Omental fat pad (tissue), 4 donors: ENCODE measurements at places on chromosomes 2 and 18.

DNA sequence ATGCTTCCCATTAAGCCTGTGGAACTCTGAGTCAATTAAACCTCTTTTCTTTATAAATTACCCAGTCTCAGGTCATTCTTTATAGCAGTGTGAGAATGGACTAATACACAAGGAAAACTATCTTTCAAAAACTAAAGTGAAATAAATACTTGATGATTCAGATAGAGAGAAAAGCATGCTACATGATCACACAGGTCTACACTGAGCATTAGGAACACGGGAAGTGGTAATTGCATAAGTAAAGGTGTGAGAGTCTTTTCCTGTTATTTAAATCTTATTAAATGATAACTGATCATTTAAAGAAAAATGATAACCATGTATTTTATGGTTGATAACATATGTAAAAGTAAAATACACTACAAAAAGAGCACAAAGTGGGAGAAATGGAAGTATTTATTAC is 812.0 kb upstream of the RAB6C start:
- DNase-seq: no peak

GRCh38 chr2:111159641-111160040 is 38.9 kb downstream of the BCL2L11 start:
- no peak for DNase-seq

DNA sequence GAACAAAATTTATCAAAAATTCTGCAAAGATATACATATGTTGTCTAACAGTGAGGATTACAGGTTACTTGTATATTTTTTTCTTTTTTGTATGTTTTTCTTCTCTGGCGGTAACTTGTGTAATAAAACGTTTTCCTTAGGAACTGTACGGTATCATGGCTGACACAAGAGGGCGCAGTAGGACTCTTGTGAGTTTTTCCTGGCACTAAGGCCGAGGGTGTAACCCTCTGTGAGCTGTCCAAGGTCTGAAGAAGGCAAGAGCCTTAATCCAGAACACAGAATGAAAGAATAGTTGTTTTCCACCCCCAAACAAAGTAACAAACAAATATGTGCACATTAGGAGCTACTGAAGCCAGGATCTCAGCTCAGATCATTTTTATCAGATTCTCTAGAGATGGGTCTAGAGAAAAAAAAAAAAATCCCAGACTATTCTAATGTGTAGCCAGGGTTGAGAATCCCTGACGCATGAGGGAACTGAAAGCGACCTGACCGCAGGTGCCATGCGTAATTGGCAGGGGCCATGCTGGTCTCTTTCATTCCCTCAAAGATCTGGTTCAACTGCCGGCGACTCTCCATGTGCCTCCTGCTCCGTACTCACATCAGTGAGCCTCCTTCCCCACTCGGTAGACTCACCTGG is 27.0 kb downstream of the TMEM200C start:
- no peak for DNase-seq

DNA sequence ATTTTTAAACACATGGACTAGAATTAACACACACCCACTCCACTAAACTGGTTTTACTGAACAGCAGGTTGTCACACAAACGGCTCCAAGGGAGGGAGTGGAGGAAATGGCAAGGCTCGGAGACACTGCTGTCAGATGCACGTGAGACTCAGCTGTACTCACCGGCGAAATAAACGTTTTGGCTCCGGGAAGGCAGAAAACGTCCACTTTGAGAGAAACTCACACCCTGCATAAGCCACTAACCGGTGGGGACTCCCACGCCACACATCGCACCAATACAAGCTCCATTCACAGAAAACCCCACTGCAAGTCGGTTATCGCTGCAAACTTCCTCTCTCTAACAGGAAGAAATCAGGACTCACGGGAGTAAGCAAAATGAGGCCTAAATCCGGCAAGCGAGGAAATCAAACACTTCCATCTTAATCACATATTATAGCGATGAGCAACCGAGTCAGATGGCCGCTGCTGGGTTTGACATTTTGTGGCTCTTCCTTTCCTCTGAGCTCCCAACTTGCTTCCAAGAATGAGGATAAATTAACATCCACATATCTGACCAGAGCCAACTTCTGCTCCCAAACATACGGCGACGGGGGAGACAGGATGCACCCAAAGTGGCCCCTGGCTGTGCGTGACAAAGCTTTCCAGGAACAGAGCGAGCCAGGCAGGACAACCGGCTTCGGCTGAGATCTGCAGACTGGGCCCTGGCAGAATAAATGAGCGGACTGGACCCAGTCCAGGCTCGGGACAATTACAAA is 63.5 kb downstream of the HDAC4 start:
- DNase-seq: no peak

GRCh38 chr2:54809819-54810218 is 86.4 kb downstream of the EML6 start:
- DNase-seq: no peak
